ENCODE measurements at places on chromosomes 7 and 10. TPM values are rescaled to one million over a fixed set of nuclear protein-coding genes. Genes with fewer than 3 reads are reported as not detected.

The GRB10 gene
- total RNA-seq = 19.5 TPM

The CDH23 gene
- under 0.01 TPM for total RNA-seq

The EZH2 gene
- 26.0 TPM for total RNA-seq

The SNCG gene
- 18.9 TPM for total RNA-seq

The SFRP5 gene
- total RNA-seq = not detected

The TNRC18 gene
- total RNA-seq = 80.4 TPM

The PILRA gene
- 0.40 TPM for total RNA-seq

The MUC12 gene
- total RNA-seq = not detected

The NUDT5 gene
- 120 TPM for total RNA-seq

The CYP2C8 gene
- not detected for total RNA-seq

The GPR26 gene
- not detected for total RNA-seq

The FKBP6 gene
- not detected for total RNA-seq

The LIPM gene
- total RNA-seq = not detected

The ZNF365 gene
- 4.2 TPM for total RNA-seq

The MASTL gene
- 19.6 TPM for total RNA-seq

The IFIT1B gene
- not detected for total RNA-seq

The LLCFC1 gene
- not detected for total RNA-seq

The MPP7 gene
- total RNA-seq = 0.38 TPM

The CPVL gene
- total RNA-seq = 30.0 TPM

The CLRN3 gene
- total RNA-seq = not detected

The UTF1 gene
- not detected for total RNA-seq

The HUS1 gene
- 22.1 TPM for total RNA-seq

The C10orf62 gene
- total RNA-seq = 0.12 TPM

The MEIG1 gene
- total RNA-seq = not detected

The NKX2-3 gene
- 0.25 TPM for total RNA-seq

The IMPDH1 gene
- 88.9 TPM for total RNA-seq

The THNSL1 gene
- total RNA-seq = 4.9 TPM

The AFAP1L2 gene
- 0.06 TPM for total RNA-seq

The PAX4 gene
- not detected for total RNA-seq

The TMEM176B gene
- not detected for total RNA-seq

The UNCX gene
- total RNA-seq = not detected

The CYP3A7 gene
- not detected for total RNA-seq

The ZNF679 gene
- not detected for total RNA-seq

The SYT15 gene
- total RNA-seq = 0.17 TPM

The EIF3A gene
- 204 TPM for total RNA-seq

The GPR85 gene
- not detected for total RNA-seq

The H2BK1 gene
- total RNA-seq = not detected

The DGKB gene
- not detected for total RNA-seq

The ATP5MK gene
- total RNA-seq = 479 TPM

The PRF1 gene
- total RNA-seq = not detected

The GTF2I gene
- 58.4 TPM for total RNA-seq

The GIMAP2 gene
- 3.1 TPM for total RNA-seq

The BTBD16 gene
- 0.45 TPM for total RNA-seq

The DMBT1 gene
- 0.02 TPM for total RNA-seq

The ADAP1 gene
- total RNA-seq = 10.0 TPM
